ENCODE measurements at places on chromosomes 1 and 21. TPM values are rescaled to one million over a fixed set of nuclear protein-coding genes. Genes with fewer than 3 reads are reported as not detected.

CACHD1 gene
- 1.3 TPM for total RNA-seq

AJAP1 gene
- total RNA-seq, result not detected

IL19 gene
- 0.11 TPM for total RNA-seq

EPS15 gene
- 15.8 TPM for total RNA-seq
